RWPE1 (cell line): ENCODE measurements at places on chromosomes 2 and 18.

DNA sequence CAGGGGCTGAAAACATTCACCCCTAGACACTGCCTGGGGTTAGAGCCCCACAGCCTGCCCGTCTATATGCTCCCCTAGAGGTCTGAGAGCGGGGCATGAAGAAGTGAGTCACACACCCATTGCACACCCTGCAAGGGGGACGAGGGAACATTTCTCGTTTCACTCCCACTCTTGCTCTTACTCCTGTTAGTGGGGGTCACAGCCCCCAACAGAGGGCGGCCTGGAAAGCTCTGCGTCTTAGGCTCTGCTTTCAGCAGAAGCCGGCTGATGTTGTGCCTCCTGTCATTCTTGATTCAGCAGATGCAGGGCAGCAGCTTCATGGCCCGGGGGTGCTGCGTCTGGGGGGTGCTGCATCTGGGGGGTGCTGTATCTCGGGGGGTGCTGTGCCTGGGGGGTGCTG lies 141.3 kb downstream of the ASB1 start:
- no peak for DNase-seq

- no peak for DNase-seq
These were observed 123.8 kb downstream of the SPTBN1 start for GRCh38 chr2:54579682-54580620.

DNA sequence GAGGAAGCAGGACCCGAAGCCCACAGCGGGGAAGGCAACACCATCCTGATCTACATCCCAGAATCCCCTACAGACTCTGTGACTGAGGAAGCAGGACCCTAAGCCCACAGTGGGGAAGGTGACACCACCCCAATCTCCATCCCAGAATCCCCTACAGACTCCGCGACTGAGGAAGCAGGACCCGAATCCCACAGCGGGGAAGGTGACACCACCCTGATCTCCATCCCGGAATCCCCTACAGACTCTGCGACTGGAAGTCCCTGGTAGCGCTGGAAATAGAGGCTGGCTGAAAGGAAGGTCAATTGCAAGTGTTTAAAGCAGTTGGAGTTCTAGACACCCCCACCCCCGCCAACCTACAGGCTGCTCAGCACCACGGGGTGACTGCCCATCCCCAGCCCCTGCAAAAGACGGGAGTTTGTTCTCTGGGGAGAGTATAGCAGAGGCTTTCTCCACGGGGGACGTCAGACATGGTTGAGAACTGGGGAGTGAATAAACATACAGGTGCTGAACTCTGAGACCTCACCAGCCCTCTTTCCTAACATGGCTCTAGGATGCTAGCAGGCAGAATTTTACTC lies 21.0 kb downstream of the CIB4 start:
- no peak for DNase-seq

DNA sequence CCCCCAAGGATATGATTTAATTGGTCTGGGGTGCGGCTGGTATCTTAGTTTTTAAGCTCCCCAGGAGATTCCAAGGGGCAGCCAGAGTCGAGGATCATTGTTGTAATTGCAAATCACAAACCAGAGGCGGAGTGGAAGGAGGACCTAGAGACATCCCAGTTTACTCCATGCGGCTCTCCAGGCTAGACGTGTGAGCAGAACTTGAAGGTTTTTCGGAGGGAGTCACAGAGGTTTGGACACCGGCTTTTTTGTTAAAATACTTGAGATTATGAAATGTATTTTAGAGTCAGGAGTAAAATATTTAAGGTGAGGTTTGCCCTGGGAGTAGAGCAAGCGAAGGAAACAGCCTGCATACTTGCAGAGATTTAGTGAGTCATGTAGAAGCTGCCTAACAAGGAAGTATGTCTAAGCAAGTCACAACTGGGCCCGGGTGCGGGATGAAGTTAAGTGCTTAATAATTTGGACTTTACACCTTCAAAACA lies 39.5 kb downstream of the TGOLN2 start:
- peak; percentile 98 for DNase-seq

DNA sequence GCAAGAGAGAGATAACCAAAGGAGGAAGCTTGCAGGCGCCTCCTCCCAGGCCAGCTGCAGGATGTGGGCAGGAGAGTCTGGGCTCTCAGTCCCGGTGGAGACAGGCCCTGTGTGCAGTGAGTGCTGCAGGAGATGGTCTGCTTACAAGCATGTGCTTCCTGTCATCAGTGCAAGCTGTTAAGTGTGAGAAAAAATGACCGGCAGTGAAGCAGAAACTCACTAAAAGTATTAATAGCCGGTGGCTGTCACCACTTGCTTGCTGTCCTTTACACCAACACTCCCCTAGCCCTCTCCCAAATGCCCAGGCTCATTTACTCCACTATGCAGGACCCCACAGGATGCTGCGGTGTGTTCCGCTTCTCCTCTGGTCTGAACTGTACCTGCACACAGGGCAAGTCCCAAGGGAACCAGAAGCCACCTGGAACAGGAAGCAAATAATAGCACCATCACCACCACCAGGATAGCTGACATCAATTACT lies 435.6 kb upstream of the HS6ST1 start:
- DNase-seq = no peak

DNA sequence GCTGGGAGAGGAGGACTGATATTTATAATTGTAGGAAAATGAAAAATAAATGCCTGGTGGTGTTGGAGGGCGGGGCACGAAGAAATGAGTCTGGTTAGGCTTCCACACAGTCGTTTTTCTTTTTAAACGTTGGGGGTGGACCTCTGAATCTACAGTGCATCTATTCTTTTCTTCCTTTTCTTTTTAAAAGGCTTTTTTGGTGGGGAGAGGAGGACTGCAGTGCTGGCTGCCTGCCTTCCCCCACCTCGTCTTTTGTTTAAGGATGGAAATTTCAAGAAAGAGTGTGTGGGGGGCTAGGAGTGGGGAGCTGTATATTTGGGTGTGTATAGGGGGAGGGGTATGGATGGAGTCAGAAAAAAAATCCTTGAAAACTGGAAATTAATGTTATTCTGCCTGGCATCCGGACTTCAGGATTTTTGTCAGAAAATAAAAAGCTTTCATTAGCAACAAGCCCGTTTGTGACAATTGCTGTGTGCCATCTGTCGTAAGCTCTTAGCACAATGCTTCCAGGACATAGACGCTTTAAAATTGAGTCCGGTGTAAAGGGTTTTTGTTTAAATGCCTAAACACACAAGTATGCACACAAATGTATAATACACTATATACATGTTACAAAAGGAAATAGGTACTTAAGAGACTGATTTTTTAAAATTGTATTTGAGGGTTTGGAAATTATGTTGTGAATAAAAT lies 1.1 kb downstream of the MAP2 start:
- no peak for DNase-seq

- no peak for DNase-seq
These were observed 143.6 kb downstream of the ALPK2 start for GRCh38 chr18:58484989-58485981.

- no peak for DNase-seq
These were observed 13.1 kb upstream of the NAB1 start for GRCh38 chr2:190635781-190636180.

DNA sequence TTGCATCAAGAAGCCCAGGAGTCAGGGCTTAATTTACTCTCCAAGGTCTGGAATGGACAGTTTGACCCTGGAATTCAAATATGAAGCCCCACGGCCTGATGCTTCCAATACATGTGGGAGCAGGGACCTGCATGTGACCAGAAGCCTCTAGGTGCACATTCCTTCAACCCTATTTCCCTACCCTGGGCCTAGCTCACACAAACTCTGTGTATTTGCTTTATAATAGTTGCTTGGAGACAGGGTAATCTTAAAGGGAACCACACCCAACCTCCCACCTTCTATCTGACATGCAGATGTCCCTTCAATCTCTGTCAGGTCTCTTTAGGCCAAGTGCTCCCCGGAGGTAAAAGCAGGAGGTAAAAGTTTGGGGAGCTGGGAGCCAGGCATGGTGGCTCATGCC lies 55.4 kb upstream of the PPP1CB start:
- no peak for DNase-seq

GRCh38 chr18:34122724-34123334 lies 101.9 kb downstream of the NOL4 start:
- DNase-seq = peak; percentile 16

DNA sequence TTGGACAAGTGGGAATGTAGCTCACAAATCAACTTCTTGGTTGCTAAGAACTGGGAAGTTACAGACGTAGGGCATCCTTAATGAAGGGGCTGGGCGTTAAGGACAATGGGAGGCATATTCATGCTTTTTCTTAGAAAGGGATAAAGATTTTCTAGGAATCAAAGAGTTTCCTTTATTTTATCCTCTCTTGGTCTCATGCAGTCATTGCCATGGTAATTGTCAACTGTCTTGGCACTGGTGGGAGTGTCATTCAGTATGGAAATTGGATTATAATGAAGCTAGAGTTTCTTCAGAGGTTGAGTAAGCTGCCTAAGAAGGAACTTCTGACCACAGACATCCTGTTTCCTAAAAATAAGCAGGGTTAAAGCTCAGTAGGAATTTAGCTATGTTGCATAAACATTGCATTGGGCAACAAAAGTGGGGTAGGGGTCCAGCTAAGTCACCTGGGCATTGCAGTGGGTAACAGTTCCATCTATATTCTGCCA lies 114.0 kb downstream of the LYPD6B start:
- no peak for DNase-seq

GRCh38 chr2:85133751-85134254 lies 611 bp downstream of the TCF7L1 start:
- DNase-seq = peak; percentile 57

DNA sequence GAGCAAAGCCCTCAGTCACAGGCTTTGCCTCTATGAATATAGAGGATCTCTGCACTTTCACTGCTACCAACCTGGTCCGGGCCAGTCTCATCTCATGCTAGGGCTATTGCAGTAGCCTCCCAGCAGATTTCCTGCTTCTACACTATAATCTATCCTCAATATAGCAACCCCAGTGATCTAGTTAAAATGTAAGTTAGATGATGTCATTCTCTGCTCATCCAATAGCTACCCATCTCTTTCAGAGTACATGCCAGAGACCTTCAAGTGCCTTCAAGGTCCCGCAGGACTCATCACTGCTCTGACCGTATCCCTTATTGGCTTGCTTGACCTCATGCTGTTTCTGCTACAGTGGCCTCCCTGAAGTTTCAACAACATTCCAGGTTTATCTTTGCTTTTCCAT lies 186.3 kb downstream of the LOXHD1 start:
- no peak for DNase-seq

DNA sequence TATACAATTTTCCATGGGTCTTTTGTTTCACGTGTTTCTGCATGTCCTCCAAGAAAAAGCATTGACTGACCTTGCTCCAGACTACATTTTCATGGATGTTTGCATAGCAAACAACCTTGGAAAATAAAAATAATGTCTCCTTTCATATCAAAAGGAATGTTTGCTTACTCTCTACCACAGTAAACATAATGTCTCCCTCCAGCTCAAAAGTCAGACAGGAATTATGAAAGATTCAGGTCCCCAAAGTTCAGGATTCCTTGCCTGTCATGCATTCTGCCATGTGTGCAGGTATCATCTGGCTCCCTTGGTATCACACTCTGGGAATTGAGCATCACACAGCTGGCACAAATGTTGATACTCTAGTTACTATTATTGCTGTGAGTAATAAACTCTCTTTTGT lies 103.1 kb upstream of the ZC3H15 start:
- no peak for DNase-seq

DNA sequence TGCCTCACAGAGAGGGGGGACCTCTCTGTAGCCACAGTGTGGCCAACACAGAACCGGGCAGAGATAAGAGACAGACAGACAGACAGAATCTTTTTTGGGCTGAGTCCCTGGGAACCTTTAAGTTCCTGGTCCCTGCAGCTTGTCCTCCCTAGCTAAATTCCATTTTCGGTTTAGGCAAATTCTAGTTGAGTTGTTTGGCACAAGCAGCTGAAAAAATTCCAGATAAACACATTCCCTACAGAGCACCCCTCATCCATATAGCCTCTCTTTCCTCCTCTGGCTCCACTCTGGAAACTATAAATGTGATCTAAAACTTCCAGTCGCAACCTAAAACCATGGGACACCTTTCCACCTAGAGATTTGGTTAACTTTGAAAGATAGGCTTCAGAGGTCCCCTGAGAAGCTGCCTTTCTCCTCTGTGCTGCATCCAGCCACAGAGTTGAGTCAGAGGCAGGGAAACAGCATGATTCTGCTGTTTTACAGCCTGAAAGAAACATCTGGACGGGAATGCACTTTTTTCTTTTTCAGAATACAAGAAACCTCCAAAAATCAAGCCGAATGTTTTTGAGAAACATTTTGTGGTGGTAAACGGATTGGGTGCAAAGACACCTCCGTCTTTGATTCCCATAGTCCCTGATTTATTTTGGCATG lies 30.9 kb downstream of the SLC4A3 start:
- DNase-seq = no peak

- no peak for DNase-seq
These were observed 18.6 kb downstream of the NRXN1 start for GRCh38 chr2:51013079-51013932.

DNA sequence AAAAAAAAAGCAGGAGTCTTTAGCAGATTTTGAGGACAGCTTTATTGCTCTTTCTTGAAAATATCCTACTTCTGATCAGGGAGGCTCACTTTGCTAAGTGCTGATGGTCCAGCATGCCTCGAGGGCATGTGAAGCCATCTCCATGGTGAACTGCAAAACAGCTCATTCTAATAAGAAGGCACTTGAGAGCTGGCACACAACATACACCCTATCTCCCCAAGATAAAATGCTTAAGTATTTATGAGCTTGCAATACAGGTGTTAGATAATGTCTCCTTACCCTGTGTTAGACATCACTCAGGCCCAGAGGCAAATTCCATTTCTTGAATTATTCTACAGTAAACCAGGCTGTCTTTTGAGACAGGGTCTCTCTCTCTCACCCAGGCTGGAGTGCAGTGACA lies 2.7 kb downstream of the ENOSF1 start:
- no peak for DNase-seq

DNA sequence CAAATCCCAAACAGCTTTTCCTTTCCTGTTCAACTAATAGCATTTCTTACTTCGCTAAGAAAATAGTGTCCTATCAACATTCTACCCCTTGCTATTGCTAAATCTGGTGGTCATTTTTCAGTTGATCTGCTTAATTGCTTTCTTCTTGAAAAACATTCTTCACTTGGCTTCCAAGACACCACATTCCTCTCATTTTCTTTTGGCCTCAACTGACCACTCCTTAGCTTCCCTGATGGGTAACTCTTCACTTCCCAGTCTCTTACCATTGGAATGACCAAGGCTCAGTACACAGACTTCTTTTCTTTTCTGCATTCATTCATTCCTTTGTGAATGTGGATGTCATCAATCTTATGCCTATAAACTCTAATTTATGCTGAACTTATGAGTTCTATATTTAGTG lies 230.8 kb upstream of the CDH2 start:
- no peak for DNase-seq

DNA sequence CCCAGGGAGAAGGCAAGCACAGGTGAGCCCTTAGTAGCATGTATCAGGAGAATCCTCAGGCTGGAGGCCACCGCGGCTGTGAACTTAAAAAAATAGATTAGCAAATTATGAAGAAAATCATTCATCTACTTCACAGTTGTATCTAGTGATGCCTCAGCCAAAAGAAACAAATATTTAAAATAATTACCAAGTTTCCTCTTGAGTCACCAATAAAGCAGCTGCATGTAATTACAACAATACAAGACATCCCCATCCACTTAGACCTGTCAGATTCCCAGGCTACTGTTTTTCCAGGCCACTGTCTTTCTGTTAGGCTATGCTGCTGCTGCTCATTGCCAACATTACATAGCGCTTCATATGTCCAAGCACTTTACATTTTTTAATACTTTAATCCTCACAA lies 54.6 kb upstream of the PHLPP1 start:
- no peak for DNase-seq

GRCh38 chr2:179218848-179219594 lies 45.6 kb downstream of the SESTD1 start:
- peak; percentile 54 for DNase-seq
